BJ (cell line): ENCODE measurements at places on chromosomes 13 and 19.

GRCh38 chr19:30374865-30375552 is 2.8 kb downstream of the ZNF536 start:
- no peak for DNase-seq

DNA sequence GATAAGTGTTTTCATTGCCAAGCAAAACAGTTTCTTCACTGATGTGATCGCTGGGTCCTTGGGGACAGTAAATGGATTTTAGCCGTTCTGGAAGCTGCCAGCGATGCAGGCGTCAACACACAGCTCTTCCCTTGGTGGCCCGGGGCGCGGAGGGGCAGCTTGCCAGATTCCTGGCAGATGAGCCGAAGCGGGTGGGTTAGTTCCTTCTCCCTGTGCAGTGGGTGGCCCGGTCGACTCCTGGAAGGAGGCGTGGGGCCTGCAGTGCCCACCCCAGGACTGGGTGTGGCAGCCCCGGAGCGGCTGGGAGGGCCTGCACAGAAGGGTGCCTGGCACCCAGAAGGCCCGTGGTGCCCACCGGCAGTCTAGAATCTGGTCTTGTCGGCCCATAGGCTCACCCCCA is 69.0 kb downstream of the KDM4B start:
- no peak for DNase-seq

- no peak for DNase-seq
Measured at GRCh38 chr13:30618186-30618929, 638 bp downstream of the USPL1 start.

DNA sequence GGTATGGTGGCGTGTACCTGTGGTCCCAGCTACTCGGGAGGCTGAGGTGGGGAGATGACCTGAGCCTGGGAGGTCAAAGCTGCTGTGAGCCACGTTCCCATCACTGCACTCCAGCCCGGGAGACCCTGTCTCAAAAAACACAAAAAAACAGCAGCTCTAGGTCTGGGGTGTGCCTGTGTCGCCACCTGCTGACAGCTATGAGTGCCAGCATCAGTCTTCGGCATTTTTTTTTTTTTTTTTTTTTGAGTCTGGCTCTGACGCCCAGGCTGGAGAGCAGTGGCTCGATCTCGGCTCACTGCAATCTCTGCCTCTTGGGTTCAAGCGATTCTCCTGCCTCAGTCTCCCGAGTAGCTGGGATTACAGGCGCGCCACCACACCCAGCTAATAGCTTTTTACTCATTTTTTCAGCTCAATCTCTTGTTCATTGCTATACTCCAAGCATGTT is 10.1 kb downstream of the AP2S1 start:
- no peak for DNase-seq

DNA sequence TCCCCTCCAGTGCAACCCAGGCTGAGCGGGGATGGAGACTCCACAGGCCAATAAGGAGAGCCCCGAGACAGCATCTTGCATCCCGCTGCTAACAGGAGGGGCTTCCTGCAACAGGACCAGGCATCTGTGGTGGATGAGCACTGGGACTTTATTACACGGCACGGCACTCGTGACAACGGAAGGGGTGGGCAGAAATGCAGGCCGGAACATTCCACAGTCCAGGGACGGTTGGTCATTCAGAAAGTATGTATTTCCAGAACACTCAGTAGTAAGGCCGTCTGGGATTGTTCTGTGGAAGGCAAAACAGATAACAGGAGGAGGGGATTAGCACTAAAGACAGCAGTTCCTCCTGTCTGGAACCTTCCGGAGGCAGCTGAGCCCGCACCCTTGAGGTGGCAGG is 3.3 kb upstream of the TM6SF2 start:
- peak; percentile 18 for DNase-seq

GRCh38 chr19:54523403-54523802 is 20.8 kb downstream of the LAIR2 start:
- DNase-seq = no peak

DNA sequence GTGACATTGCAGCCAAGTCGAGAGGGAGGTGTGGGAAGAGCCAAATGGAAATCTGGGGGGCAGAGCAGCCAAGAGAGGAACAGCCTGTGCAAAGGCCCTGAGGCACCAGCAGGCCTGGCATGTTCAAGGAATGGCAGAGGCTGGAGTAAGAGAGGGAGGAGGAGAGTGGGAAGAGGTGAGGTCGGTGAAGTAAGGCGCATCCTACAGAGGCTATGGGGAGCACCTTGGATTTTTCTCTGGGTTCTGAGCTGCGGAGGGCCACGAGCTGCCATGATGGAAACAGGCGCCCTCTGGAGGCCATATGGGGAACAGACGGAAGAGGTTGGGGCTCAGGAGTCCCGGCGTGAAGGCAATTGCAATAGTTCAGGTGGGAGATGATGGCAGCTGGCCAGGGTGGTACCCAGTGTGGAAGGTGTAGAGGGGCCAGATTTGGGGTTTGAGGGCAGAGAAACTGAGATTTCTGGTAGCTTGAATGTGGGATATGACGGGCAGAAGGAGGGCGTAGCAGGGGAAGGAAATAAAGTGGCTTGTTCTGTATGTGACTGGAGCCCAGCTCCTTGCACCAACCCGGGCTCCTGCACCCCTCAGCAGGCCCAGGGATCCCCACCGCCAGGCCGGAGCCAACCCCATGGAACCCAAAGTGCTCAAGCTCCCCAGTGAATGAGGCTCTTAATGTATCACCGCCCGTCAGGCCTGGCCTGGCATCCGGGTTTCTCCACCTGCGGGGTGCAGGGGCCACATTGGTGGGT is 20.5 kb upstream of the STRN4 start:
- no peak for DNase-seq

DNA sequence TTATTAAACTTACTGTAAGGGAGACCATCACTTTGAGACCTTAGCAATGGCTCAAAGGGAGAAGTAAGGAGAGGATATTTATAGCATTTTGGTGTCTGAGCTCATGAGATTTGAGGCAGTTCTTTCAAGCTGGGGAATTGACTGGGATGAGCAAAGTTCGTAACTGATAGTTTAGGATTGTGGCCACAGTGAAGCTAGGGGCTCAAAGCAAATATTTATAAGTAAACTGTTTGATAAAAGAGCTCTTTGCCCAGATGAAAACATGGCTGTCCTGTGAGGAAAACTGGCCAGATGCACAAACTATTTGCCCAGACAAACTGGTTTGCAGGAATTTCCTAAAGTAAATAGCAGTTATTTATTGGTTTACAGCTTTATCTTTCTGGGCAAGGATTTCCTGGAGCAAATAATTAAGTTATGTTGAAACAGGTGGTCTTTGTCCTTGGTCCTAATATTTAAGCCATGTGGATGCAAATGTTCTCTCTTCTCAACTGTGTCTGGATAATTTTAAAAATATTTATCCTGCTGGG is 59.7 kb upstream of the TMTC4 start:
- DNase-seq = no peak

- DNase-seq = no peak
Measured at GRCh38 chr13:51556740-51557139, 27.5 kb upstream of the WDFY2 start.

DNA sequence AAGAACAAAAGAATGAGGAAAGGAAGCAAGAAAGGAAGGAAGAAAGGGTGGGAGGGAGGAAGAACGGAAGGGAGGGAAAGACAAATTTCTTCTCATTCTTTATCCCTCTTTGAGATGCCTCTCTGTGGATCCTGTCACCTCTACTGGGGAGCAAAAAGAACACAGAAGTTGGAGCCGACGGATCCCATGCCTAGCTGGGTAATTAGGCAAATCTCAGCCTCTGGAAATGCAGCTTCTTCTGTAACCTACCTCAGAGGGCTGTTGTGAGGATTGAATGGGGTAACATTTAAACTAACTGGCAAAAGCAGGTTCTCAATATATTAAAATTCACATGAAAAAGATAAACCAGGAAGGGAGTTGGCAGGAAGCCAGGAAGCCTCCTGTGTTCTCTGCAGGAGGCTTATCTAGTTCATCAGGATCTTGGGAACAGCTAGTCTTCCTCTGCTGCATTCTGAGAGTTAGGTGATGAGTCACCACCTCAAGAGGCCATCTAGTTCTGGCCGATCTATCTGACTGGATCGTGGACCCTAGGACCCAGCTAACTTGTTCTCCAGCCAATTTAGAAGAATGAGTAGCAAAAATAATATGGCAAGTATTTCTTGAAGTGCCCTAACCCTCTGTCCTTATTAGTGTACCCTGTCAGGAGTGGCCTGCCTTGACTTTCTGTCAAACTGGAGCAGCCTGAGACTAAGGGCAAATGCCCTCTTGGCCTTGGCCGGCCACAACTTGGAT is 15.2 kb upstream of the CPB2 start:
- no peak for DNase-seq

DNA sequence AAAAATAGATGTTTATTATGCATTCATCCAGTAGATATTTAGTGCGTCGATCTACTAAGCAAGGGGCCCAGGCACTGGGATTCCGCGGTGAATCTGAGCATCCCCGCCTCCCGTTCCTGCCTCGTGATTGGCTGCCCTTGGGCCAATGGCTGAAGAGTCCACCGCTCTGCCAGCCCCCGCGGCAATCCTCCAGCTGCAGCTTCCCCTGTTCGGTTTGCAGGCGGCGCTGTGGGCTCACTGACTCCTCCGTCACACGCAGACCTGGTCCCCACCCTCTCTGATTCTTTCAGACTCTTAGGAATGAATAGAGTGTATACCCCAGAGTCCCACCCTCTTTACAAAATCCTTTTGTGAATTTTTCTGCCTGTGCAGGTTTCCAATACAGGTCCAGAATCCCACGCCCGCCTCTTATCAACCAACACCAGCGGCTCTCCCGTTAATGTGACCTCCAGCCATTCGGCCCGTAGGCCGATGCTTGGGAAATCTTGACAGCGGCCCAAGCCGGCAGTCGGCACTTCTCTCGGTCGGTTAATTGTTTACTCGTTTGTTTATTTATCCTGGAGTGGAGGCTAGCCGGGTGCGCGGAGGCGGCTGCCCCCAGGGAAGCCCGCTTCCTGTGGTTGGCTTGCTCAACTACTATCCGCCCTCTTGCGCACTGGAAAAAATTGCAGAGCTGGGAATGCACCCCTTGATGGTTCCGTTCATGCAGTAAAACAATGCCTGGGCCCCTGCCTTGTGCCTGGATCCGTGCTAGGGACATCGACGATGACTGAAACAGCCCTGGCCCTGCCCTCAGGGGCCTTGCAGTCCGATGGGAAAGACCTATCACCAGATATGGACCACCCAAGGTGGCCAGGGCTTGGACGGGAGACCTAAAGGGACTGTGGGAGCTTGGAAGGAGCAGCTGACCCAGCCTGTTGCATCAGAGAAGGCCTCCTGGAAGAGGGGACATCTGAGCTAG is 4.5 kb upstream of the ARHGAP35 start:
- DNase-seq = peak; percentile 72

GRCh38 chr19:11138601-11139300 is 16.8 kb downstream of the SPC24 start:
- peak; percentile 61 for DNase-seq

DNA sequence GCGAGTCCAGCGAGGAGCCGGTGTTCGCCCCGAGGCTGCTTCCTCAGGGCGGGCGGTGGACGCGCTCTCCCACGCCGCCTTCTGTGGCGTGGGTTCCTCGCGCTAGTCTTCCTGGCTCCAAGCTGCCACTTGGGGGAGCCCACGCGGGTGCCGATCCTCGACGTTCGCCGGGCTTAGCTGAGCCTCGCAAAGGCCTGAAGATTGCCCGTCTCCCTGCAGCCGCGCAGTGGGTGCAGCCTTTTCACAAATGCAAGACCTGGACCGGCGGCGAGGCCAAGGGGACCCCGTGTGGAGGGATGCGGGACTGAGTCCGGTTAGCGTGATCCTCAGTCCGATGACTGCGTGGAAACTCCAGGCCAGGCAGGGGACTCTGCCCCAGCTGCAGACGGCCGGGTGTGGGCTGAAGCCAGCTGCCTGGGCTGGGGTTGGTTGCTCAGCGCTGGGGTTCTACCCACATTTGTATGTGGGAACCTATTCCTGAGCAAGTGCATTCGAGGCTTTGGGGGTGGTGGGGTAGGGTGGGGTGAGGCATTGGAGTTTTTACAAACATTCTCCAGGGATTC is 16.6 kb upstream of the LRP3 start:
- no peak for DNase-seq

- DNase-seq = no peak
Measured at GRCh38 chr13:106311004-106311403, 224.5 kb downstream of the EFNB2 start.

GRCh38 chr13:92444244-92444643 is 782.4 kb upstream of the GPC6 start:
- no peak for DNase-seq

DNA sequence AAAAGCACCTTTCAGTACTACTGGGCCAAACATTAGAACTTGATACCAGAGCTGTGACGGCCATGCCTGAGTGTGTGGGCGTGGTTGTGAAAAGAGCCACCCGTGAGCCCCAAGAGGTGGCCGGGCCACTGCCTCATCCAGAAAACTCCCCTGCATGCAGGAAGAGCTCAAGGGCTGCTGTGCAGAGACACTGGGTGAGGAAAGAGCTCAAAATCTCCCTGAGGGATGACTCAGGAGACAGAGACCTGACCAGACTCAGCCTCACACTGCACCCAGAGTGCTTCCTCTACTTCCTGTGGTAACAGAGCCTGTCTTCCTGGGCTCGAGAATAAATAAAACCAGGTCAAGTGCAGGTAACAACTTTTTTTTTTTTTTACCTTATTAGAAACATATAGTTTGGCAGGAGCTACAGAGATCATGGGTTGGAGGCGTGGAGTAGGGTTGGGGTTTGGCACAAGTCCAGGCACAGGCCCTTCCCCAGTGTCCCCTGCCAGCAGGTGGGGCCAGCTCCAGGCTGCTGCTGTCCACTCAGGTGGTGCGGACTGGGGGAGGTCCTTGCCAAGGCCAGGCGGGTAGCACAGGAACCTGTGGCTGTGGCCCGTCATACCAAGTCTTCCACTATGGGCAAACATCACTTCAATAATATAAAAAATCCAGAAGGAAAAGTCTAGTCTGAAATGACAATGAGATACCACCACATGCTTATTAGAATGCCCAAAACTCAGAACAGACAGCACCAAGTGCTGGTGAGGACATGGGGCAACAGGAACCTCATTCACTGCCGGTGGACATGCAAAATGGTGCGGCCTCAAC is 25.5 kb downstream of the ELL start:
- no peak for DNase-seq

DNA sequence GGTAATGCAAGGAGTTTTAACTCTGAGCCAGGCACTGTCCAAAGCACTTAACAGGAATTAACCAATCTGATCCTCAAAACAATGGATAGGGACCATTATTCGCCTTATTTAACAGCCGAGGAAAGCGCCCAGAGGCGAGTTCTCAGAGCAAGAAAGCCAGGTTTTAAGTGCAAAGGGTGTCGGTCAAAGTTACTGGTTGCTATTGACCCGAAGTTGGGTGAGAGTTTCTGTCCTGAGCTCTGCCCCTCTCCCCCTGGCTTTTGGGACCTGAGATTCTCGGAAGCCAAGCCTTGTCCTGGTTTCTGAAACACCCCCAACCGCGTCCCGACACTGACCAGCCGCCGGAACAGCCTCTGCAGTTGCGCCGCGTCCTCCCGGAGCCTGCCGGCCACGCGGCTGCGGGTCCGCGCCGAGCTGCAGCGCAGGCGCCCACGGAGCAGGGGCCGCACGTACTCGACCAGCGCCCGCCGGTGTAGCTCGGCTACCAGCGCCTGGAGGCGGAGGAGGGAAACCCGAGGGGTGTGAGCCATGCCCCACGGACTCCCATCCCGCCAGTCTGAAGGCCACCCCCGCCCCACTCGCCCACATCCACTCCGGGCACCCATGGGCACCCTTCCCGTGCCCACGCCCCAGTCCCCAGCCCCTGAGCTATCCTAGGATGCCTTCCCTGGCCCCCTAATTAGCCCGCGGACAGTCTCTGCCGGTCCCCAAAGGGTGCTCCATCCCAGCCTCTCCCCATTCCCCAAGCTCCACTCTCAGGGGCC is 27.8 kb downstream of the EXOC3L2 start:
- DNase-seq = no peak
